H1 (cell line): ENCODE measurements at places on chromosomes 13 and 19. TPM values are rescaled to one million over a fixed set of nuclear protein-coding genes. Genes with fewer than 3 reads are reported as not detected.

Gene TMEM272
- total RNA-seq: not detected in 2 replicates

Gene GDF15
- 4.1 and 5.0 TPM in 2 replicates for total RNA-seq

Gene SOX1
- 0.09 and 0.11 TPM in 2 replicates for total RNA-seq

Gene IFNL1
- not detected in 2 replicates for total RNA-seq

Gene CYP4F22
- total RNA-seq: not detected in 2 replicates

Gene SLITRK5
- 0.90 and 1.1 TPM in 2 replicates for total RNA-seq

Gene PGLYRP2
- total RNA-seq: not detected in 2 replicates

Gene SULT2A1
- not detected in 2 replicates for total RNA-seq

Gene ERICH4
- total RNA-seq: not detected in 2 replicates

Gene SYCN
- not detected in 2 replicates for total RNA-seq

Gene POLRMT
- total RNA-seq: 110 and 111 TPM in 2 replicates

Gene BRME1
- total RNA-seq: 4.6 and 4.7 TPM in 2 replicates

Gene ZNF382
- total RNA-seq: 4.2 and 6.3 TPM in 2 replicates

Gene PCDH20
- 2.2 and 2.6 TPM in 2 replicates for total RNA-seq

DNA sequence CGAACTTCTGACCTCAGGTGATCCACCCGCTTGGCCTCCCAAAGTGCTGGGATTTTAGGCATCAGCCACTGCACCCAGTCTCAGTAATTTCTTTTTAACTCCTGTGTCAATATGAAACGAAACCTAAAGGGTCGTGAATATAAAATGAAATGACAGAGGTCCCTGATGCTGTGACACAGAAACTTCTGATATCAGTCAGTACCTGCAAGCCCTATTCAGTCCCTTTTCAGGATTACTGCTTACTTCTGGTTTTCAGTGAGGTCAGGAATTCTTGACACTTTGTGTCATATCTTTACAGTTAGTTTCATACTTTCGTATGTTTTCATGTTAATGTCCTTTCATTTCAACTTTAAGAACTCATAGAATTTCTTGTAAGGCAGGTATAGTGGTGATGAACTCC is 58.7 kb downstream of the RNF17 start:
- no peak for DNase-seq

DNA sequence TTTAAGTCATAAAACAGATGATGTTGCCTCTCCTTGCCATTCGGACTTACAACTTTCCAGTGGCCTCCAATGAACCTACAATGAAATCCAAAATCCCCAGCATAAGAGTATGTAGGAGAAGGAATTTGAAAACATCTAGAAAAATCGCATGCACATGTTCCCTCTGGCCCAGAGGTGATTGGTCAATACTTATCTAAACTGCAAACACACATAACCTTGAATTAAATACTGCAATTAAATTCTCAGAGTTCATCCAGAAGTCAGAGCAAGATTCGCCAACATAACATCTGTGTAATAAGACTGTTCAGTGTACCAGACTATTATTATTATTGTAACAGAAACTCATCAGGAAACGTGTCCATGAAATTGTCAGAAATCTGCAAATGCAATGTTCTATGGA is 82.2 kb upstream of the USP29 start:
- no peak for DNase-seq

DNA sequence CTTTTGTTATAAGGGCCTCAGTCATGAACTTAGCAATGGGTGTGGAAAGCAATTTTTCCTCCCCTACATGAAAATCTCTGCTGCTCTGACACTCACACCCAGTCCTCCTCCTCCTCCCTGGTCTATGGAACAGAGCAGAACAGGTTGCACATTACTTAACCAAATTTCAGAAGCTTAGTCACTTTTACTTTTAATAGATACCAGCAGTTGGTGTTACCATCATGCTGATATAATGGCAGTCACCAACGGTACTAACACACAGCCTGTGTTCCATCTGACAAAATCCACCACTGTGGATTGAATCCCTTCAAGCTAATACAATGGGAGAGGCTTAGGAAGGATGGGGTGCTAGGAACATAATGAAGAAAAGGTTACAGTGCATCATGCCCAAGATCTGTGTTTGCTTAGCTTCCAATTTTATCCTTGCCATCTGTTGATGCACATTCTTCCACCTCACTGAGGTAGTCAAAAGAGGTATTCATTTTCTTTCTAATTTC is 9.8 kb downstream of the TPT1 start:
- no peak for DNase-seq

GRCh38 chr13:79409828-79410227 is 3.8 kb upstream of the RBM26 start:
- DNase-seq: no peak

DNA sequence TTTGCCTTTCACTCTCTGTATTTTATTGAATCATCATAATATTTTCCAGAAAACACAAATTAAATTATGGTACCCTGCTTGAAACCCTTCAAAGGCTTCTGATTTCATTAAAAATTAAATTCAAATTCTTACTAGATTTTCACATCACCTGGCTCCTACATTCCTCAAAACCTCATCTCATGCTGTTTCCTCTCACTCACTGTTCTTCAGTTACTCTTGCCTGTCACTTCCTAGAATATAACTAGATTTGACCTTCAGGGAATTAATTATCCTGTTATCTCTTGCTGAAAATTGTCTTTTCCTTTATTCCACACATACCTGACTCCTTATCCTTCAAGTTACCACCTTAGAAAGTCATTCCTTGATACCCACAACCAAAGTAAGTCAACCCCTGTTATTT is 2294.7 kb downstream of the PCDH9 start:
- DNase-seq: no peak

- DNase-seq: no peak
Observed at GRCh38 chr13:98941126-98941525, 36.7 kb downstream of the DOCK9 start.

DNA sequence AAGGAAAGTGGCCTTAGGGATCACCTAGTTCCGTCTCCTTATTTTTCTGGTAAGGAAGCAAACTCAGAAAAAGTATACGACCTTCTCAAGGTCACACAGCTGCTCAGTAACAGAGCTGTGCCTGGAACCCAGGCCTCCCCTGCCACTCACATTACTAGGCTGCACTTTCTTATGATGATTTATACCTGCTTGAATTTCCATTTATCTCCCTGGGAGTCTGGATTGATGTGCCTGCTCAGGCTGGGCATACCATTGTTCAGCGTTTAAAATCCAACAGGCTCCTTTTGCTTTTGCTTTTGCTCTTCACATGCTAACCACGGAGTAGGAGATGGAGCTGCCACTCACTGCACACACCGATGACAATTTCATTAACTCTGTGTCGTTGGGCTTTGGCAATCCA is 241.0 kb downstream of the OLFM4 start:
- DNase-seq: no peak

GRCh38 chr13:46171217-46171616 is 10.8 kb downstream of the LCP1 start:
- no peak for DNase-seq

DNA sequence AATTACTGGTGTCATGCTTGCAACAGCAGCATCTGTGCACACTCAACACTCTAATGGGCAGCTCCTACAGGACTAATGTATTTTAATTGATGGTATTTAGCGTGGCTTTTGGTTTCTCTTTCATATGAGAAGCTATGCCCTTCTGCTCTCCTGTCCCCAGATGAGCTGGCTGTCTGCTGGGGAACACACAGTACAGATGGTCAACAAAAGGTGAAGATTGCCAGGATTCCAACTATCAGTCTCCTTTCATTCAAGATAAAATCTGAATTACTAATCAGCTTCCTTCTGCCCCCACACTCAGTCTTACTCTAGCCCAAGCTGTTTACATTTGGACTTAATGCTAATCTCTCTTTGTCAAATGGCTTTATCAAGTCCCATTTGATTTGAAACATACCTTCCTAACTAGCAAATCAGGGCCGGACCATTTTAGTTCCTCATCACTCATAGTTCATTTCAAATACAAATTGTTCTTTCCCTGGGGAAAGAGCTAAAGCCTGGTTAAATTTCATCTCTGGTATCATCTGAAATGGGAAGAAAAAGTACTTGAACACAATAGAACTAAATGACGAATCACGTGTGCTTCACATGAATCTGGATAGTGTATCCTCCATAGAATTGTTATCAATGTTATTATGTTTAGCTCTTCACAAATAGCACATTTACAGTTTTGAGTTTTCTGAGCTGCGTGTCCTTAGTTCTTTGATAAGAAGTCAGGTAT is 988.0 kb downstream of the PCDH17 start:
- DNase-seq: no peak

DNA sequence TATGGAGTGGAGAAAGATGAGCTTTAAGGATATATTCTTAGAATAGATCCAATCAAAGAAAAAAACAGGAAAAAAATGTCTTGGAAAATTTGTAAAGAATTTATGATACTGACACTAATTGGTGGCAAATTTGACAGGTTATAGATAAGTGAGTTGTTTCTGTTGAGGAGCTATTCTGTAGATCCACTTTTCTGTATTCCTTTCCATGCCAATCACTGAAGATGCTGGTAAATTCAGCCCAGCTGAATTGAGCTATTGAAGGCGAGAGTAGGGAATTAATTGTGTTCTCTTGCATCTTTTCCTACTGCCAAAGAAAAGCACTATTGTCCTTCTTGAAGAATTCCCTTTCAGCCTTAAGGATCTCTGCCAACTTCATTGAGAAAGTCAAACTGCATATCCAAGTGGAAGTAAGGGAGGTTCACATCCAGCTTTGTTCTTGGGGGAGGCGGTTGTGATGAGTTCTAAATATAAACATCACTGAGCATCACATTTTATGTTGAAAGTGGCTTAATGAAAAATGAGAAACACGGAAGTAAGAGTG is 113.1 kb downstream of the PCDH9 start:
- no peak for DNase-seq

DNA sequence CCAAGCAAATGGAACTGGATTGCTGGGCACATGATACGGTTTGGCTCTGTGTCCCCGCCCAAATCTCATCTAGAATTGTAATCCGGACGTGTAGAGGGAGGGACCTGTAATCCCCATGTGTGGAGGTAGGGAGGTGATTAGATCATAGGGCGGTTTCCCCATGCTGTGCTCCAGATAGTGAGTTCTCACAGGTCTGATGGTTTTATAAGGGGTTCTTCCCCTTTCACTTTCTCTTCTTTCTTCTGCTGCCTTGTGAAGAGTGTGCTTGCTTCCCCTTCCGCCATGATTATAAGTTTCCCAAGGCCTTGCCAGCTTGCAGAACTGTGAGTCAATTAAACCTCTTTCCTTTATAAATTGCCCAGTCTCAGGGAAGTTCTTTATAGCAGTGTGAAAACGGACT is 32.6 kb upstream of the MTIF3 start:
- DNase-seq: no peak

- no peak for DNase-seq
Observed at GRCh38 chr19:48968179-48968661, 3.1 kb downstream of the FTL start.

DNA sequence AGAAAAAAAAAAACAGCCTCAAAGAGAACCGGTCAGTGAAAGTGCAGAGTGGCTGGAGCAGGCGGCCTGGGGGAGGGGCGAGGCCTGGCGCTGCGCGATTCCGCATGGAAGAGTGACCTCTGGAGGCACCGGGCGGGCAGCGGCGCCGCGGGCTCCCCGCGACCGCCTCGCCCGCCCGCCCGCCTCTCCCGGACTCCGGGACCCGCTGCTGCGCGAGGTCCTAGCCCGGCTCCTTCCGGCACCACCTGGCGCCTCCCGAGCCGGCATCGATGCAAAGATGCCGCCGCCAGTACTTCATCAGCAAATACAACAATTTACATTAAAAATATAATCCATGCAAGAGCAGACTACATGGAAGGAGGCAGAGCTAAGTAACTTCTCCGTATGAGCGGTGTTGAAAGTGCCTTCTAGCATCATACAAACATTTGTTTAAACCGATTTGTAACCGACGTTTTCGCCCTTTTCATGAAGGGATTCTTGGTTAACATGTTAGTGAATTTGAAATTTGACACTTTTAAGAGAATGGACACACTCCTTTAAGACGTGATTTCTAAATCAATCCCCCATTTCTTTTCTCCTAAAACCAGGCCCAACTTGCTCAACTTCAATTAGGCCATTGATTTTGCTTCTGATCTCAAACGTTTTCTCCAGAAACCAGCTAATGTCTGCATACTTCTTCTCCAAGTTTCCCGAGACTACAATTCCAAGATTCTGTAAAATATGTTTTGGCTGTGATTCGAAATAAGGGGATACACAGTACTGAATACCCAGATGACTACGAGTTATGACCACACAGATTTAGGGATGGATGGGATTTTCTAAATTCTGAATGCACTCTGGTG is 2.1 kb downstream of the EFNB2 start:
- DNase-seq: no peak

DNA sequence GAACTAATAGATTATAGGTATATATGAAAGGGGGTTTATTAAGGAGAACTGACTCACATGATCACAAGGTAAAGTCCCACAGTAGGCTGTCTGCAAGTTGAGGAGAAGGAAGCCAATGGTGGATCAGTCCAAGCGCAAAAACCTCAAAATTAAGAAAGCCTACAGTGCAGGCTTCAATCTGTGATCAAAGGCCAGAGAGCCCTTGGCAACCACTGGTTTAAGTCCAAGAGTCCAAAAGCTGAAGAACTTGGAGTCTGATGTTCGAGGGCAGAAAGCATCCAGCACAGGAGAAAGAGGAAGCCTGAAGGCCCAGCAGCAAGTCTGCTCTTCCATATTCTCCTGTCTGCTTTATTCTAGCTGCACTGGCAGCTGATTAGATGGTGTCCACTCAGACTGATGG is 721.3 kb upstream of the PCDH9 start:
- no peak for DNase-seq

DNA sequence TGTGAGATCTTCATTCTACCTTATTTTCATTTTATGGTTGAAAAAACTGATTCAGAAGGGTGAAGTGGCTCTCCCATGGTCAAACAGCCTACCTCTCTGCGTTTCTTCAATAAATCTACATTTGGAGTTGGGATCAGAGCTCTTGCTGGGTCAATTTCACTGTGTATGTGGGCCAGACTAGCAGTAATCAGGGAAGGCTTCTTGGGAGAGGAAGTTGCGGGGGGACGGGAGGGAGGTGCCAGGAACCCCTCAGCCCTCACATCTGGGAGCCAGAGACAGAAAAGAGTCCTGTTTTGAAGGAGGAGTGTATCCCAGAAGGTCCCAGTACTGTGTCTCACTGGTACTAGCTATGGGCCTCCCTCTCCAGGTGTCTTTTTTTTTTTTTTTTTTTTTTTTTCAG is 934 bp downstream of the KXD1 start:
- DNase-seq: no peak

DNA sequence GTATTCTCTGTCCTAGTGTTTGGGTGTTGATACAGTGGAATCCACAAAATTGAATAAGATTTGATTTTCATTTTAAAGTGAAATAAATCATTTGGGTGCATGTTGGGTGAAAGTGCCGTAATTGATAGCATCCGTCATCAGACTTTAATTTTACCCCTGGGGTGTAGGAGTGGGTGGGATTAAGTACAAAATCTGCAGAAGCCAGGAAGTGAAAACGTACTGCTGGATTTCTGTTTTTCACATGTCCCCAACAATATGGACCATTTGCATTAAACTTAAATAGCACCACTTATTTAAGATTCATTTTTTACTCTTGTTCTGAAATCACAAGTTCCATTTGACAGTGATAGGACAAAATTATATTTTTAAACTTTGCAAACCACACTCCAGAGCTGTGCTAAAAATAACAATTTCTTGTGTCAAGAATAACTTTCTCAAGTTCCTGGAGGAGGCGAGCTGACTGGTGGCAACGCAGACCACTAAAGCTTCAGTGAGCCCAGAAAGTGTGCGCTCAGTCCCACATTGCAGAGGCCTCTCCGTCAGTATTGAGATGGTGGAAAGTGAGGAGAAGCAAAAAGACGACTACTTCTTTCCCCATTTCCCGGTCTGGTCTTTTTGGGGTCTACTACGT is 71.3 kb downstream of the ARHGEF7 start:
- DNase-seq: no peak
